ENCODE measurements at places on chromosomes 3 and 15. TPM values are rescaled to one million over a fixed set of nuclear protein-coding genes. Genes with fewer than 3 reads are reported as not detected.

DNA sequence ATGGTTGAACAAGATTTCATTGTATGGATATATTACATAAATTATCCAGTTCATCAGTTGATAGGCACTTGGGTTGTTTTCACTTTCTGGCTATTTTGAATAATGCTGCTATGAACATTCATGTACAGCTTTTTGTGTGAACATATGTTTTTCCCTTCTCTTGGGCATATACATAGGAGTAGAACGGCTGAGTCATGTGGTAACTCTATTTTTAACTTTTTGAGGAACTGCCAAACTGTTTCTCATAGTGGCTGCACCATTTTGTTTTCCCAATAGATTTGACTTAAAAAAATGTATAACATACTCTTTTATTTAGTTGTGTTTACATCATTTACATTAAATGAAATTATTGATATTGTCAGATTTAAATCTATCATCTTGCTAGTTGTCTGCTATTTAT lies 28.8 kb upstream of the RFX7 start:
- DNase-seq: no peak

DNA sequence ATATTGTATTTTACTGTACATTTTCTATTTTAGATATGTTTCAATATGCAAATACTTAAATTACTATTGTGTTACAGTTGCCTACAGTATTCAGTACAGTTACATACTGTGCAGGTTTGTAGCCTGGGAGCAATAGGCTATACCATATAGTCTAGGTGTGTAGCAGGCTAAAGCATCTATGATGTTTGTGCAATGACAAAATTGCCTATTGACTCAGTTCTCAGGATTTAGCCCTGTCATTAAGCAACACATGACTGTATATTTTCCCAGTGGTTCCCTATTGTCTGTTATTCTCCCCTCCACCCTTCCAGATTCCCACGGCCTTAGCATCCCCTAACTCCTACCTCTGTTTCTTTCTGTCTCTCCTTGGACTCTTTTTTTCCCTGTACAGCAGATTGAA lies 10.7 kb downstream of the MOBP start:
- no peak for DNase-seq

- DNase-seq: no peak
Measured at GRCh38 chr15:48683991-48684765, 38.7 kb upstream of the FBN1 start.

GRCh38 chr3:46369151-46369550 lies 1.6 kb upstream of the CCR5 start:
- DNase-seq: no peak

DNA sequence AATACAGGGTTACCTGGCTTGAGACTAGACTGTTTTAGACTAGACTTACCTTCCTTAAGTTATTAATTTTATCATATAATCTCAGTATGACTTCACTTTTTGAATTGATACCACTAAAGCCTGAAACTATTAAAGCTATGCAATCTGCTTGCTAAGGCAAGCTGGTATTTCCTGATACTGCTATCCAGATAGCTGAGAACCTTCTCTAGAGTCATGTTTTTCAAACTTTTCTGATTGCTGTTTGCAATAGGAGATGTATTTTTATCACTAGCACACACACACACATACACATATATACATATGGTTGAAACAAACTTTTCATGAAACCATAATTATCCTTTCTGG lies 9.3 kb upstream of the MAGI1 start:
- DNase-seq: no peak

DNA sequence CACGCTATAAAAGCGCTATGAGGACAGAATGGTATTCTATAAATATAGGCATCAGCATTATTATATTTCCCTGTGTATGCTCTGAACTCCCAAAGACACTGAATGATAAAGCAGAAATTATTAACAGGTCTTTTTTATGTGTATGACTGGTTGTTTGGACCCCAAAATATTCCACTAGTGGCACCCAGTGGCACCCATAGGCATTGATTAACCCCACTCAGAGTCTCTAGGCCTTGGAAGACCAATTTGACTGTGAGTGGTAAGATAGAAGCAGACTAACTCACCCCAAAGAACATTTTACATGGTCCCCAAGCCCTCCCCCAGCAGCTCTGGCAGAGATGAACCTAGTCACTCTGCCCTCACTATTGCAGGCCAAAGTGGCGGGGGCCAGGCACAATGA lies 45.4 kb upstream of the UBE2E1 start:
- DNase-seq: no peak

DNA sequence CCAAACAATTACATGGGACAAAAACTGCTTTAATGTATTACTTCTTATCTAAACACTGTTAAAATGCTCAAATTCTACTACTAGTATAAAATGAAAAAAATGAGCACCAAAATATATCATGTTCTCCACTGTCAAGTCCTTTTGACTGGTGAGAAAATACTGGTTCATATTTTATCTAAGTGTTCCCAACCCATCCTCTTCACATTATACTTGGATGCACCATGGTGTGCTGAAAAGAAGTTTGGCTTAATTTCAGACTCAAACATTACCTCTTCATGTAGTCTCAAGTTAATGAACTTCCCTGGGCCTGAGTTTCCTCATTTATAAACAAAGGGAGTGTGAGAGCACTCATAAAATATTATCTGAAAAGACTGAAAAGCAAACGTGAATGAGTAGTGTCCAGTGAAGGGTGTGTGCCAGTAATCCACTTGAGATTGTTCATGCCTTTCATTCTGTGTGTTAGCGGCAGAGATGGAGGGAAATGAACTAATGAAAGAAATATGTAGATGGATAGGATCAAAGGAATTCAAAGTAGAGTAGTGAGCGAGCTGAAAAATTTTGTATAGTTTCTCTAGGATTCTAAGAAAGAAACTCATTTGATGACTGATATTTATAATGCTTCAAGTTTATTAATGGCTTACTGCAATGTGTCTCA lies 263.2 kb downstream of the NLGN1 start:
- no peak for DNase-seq

DNA sequence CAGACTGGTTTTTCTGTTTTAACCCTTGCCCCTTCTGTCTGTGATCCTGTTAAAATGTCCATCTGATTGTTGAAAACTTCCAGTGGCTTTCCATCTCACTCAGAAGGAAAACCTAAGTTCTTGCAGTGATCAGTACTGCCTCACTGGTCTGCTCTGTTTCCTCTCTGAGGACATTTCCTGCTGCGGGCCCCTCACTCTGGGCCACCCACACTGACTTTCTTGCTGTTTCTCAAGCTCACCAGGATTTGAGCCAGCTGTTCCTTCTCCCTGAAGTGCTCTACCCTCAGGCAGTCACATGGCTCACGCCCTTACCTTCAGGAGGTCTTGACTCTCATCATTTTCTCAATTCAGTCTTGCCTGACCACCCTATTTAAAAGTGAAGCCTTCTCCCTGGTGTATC lies 1.8 kb downstream of the GRK7 start:
- DNase-seq: no peak

DNA sequence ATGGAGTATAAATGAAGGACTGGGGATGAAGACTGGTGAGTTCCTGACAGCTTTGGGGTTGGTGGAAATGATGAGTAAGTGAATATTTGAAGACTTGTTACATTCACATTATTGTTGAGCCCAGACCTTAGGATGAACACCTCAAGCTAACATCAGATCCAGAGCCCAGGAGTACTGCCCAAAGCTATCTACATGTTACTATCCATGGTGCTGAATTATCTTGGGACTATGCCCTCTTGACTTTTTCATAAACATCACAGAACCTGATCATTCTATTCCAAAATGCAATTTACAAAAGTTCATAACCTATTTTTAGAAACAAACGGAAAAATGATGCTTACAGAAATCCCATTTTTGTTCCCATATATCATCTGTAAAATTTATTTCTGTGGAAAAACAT lies 613.3 kb downstream of the TUSC7 start:
- DNase-seq: peak; percentile 45

DNA sequence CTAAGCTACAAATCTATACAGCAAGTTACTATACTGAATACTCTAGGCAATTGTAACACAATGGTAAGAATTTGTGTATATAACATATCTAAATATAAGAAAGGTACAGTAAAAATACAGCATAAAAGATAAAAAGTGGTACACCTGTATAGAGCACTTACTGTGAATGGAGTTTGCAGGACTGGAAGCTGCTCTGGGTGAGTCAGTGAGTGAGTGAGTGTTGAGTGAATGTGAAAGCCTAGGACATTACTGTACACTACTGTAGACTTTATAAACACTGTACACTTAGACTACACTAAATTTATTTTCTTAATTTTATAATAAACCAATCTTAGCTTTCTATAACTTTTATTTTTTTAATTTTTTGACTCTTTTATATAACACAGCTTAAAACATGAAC lies 123.1 kb downstream of the ZMAT3 start:
- no peak for DNase-seq

DNA sequence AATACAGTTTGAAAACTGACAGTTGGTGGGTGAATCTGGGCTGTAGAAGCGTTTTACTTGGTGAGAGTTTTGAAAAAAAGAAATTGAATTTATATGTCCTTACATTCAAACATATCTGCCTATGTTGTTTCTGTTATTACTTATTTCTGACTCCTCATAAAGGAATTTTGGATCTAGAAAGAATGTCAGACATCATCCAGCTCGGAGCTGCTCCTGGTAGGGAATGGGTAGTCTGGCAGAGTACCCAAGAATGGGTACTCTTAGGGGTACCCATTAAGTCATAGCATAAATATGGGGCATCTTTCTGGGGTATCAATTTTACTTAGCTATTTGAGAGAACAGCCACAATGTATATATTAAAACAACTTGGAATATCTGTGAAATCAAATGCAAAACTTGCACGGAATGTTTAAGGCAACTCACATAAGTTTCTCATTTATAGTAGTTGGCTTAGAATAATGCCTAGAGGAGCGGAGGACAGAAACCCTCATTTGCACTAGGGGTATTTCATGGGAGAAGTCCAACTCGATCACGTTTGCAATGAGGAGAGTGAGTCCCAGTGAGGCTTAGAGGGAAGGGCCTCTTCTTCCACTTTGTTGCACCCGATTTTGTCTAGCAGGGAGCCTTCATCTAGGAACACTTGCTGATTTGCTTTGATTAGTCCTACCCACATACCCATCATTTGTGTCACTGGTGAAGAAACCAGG lies 2.4 kb upstream of the LARP6 start:
- no peak for DNase-seq

DNA sequence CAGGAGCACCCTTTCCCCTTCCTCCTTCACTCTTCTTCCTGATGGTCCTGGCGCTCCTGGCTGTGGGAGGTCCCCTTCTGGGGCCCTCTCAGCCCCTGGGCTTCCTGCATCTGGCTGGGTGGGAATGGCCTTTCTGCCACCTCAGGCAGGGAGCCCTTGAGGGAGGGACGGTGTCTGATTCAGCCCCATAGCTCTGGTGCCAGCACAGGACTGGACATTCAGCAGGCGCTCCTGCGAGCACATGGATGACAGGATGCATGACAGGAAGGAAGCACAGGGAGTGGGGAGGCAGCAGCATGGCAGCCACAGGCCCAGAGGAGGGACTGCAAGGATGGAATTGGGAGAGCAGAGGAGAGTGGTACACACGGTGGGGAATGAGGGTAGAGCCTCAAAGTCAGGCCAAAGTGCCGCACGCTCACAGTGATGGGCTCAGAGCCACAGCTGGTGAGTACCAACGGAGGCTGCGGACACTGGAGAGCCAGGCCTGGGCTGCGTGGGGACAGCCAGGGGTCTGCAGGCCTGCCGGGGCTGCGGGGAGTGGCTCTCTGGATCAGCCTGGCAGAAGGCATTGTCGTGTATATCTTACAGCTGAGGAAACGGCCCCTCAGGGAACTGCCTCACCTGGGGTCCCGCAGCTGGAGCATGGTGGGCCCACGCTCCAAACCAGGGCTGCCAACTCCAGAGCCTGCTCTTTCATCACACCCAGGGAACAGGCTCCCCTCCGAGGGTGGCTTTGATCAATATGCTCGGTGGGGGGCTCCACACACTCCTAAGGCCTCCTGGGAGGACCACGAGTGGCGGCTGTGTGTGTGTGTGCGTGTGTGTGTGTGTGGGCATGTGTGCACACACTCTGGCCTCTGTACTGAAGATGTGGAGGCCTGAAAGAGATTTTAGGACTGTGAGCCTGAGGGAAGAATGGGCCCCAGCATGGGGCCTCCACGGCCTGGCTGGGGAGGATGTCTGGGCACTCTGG lies 51.4 kb upstream of the CTSH start:
- no peak for DNase-seq

- DNase-seq: no peak
Measured at GRCh38 chr3:140630366-140630765, 47.5 kb upstream of the TRIM42 start.

DNA sequence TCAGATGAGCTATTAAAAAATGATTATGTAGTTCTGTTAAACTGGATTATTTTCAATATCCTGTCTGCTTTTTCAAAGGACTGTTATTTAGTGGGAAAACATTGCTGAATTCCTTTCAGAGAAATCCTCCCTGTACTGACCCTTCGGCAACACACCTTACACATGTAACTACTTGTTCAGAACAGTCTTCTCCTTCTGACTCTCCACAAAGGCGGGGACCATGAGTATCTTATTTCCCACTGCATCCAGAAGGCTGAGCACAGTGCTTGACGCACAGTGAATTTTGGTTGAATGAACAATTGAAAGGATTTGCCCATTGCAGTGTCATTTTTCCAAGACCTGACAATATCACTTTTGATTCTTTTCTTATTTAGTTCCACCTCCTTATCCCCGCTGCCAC lies 23.1 kb upstream of the CFAP161 start:
- no peak for DNase-seq

- no peak for DNase-seq
Measured at GRCh38 chr3:10169000-10169496, 4.3 kb downstream of the IRAK2 start.

DNA sequence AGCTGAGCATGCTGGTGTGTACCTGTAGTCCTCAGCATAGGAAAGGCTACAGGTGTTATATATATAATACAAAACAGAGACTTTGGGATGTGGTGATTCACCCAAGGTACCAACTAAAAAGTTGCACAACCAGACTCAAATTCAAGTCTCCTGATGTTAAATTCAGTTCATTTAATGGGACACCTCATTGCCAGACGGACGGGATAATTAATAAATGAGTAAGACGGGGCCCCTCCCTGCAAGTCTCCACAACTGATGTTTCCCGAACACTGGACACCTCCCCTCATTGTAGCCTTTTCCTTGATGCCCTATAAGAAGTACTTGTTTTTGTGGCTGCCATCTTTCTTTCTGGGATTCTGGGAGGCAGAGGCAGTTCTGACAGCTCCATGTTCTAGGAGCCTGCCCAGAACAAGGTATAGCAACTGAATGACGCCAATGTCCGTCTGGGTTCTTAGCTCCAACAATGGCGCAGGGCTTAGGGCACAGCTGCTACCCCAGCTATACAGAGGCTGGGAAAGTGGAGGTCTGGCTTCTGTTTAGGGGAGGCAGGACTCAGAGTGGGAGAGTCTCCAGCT lies 50.7 kb downstream of the CDC25A start:
- DNase-seq: no peak

GRCh38 chr3:193214445-193214844 lies 26.6 kb upstream of the PLAAT1 start:
- DNase-seq: no peak

- DNase-seq: no peak
Measured at GRCh38 chr3:184556582-184557347, 4.8 kb upstream of the EPHB3 start.

The ZNF770 gene
- 18.3 TPM for total RNA-seq

The GABRR3 gene
- total RNA-seq: not detected

The ZPLD1 gene
- total RNA-seq: not detected

The ARRDC4 gene
- total RNA-seq: 110 TPM

The SPTSSB gene
- total RNA-seq: 20.5 TPM

The ROBO2 gene
- 1.3 TPM for total RNA-seq

The LDHAL6B gene
- not detected for total RNA-seq

The ALDH1L1 gene
- 4.3 TPM for total RNA-seq

The CSTA gene
- total RNA-seq: not detected

The STRIT1 gene
- not detected for total RNA-seq

The ABHD5 gene
- 3.2 TPM for total RNA-seq

The HRH1 gene
- total RNA-seq: 0.29 TPM

The SLC6A20 gene
- 0.58 TPM for total RNA-seq

The FBXL22 gene
- not detected for total RNA-seq
